Naive B cell (primary cell): ENCODE measurements at places on chromosomes 2 and 18. TPM values are rescaled to one million over a fixed set of nuclear protein-coding genes. Genes with fewer than 3 reads are reported as not detected.

The TMEM17 gene
- not detected for polyA plus RNA-seq

GRCh38 chr2:202018950-202019349, 14.7 kb upstream of the FZD7 start:
- H3K27ac ChIP-seq, result no peak overlapping the region
- H3K36me3 ChIP-seq, result no peaks in the 10 kb centered on the region
- H3K4me3 ChIP-seq, result no peak overlapping the region
- H3K4me1 ChIP-seq, result no peaks in the 10 kb centered on the region

- H3K36me3 ChIP-seq, result no peaks in the 10 kb centered on the region
- H3K4me3 ChIP-seq, result no peak overlapping the region
- no peaks in the 10 kb centered on the region for H3K27me3 ChIP-seq
- no peak overlapping the region for H3K27ac ChIP-seq
- no peaks in the 10 kb centered on the region for H3K4me1 ChIP-seq
- no peak for DNase-seq
Measured at GRCh38 chr2:67272195-67272594, 124.9 kb upstream of the ETAA1 start.

- DNase-seq, result no peak
- no peak overlapping the region for H3K27ac ChIP-seq
- no peaks in the 10 kb centered on the region for H3K36me3 ChIP-seq
- H3K27me3 ChIP-seq, result peaks cover 4% of the 10 kb centered on the region
- no peaks in the 10 kb centered on the region for H3K4me1 ChIP-seq
- H3K4me3 ChIP-seq, result no peak overlapping the region
Measured at GRCh38 chr2:61714210-61714609, 139.7 kb downstream of the FAM161A start.

DNA sequence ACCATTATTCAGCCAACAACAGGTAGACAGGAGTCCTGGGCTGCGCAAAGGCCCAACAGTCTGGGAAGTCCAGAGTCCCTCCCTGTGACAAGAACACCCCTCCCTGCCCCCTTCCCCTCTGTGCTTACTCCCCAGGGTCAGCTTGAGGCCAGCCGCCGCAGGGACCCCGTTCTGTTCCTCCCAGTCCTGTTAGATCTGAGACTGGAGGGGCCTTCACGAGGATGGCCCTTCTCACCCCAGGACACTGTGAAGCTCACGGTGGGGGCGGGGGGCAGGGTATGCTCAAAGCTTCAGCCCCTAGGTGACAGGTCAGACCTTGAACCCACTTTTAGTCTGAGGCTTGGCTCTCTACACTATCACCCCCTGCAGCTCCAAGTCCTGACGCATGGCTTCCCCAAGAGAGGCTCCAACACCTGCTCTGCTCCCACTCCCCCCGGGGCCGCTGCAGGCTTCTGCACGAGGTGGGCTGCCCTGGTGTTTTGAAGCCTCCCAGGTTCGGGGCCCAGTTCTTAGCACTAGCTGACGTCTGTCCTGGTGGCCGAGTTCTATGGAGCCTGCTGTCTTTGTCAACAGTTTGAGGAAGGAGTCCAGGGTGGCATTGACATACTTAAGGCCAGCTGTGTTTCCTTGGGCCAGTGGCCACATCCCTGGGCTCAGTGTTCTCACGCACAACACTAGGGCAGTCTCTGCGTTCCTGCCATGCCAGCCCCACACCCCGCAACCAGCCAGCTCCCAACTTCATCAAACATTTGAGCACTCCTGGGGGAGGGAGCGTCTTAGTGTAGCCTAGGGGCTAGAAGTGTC, 37.2 kb upstream of the HPCAL1 start:
- H3K27ac ChIP-seq, result no peak overlapping the region
- H3K27me3 ChIP-seq, result peaks cover 10% of the 10 kb centered on the region
- DNase-seq, result no peak
- no peak overlapping the region for H3K4me3 ChIP-seq
- H3K4me1 ChIP-seq, result peaks cover 2% of the 10 kb centered on the region
- H3K36me3 ChIP-seq, result no peaks in the 10 kb centered on the region
